ENCODE measurements at places on chromosomes 16 and 17. TPM values are rescaled to one million over a fixed set of nuclear protein-coding genes. Genes with fewer than 3 reads are reported as not detected.

The LUC7L3 gene
- total RNA-seq, result 75.2 TPM

DNA sequence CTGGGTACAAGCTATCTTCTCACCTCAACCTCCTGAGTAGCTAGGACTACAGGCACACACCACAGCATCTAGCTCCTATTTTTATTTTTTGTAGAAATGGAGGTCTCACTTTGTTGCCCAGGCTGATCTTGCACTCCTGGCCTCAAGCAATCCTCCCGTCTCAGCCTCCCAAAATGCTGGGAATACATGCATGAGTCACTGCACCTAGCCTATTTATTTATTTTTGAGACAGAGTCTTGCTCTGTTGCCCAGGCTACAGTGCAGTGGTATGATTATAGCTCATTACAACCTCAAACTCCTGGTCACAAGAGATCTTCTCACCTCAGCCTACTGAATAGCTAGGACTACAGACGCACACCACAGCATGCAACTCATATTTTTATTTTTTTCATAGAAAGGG is 40.1 kb upstream of the RGS9 start:
- DNase-seq, result no peak
- H3K4me1 ChIP-seq, result peaks cover 8% of the 10 kb centered on the region
- H3K27me3 ChIP-seq, result no peaks in the 10 kb centered on the region

The SCGB1C2 gene
- total RNA-seq, result not detected

GRCh38 chr16:61362585-61362984 is 673.7 kb downstream of the CDH8 start:
- no peaks in the 10 kb centered on the region for H3K4me1 ChIP-seq
- no peaks in the 10 kb centered on the region for H3K27me3 ChIP-seq
- H3K27ac ChIP-seq, result no peak overlapping the region
- no peak for DNase-seq
- H3K36me3 ChIP-seq, result no peaks in the 10 kb centered on the region

- no peak overlapping the region for H3K27ac ChIP-seq
- no peaks in the 10 kb centered on the region for H3K27me3 ChIP-seq
- H3K4me3 ChIP-seq, result no peak overlapping the region
- H3K36me3 ChIP-seq, result peaks cover 15% of the 10 kb centered on the region
- peaks cover 25% of the 10 kb centered on the region for H3K4me1 ChIP-seq
Observed at GRCh38 chr17:3665834-3666233, 2.5 kb downstream of the TAX1BP3 start.

DNA sequence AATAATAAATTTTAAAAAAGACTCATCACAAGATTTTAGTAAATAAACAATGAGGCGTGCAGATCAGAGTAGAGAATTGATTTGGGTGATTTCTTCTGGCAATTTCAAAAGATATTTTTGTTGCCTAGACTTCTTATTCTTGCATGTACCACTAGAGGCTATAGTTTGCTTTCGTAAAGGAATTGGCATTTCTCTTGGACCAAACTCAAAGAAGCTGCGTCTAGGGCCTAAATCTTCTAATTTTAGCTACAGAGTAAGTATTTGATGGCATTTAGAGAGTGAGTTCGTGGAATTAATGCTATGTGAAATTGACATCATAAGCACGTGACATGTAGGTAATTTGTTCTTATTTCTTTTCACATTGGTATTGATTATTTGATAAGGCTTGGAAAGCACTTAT is 24.4 kb upstream of the ABCC11 start:
- no peak overlapping the region for H3K4me3 ChIP-seq
- peak overlapping the region; percentile 88 for H3K27ac ChIP-seq
- DNase-seq, result no peak
- peaks cover 7% of the 10 kb centered on the region for H3K4me1 ChIP-seq
- H3K27me3 ChIP-seq, result no peaks in the 10 kb centered on the region

The CDR2L gene
- total RNA-seq, result 4.8 TPM

The GAST gene
- not detected for total RNA-seq

- H3K36me3 ChIP-seq, result no peaks in the 10 kb centered on the region
- H3K27ac ChIP-seq, result no peak overlapping the region
- H3K4me1 ChIP-seq, result peaks cover 3% of the 10 kb centered on the region
- no peaks in the 10 kb centered on the region for H3K27me3 ChIP-seq
Observed at GRCh38 chr17:76793775-76794174, 55.9 kb downstream of the MFSD11 start.

DNA sequence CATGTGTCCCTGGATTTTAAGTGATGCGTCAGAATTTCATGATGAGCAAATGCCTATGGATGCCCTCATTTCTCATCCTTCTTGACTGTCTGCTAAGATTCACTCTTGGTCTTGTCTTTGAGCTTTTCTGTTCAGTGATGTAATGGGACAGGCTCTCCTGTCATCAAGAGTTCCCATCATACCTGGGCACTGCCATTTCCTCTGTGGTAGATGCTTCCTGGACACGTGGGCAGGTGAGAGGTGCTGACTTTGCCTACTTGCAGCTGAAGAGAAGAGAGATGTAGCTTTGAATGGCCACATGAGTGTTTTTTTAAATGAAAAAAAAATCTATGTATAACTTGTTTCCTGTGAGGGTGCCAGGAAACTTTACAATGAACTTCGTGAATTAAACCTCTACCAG is 557.7 kb downstream of the MAF start:
- H3K4me1 ChIP-seq, result no peaks in the 10 kb centered on the region
- H3K4me3 ChIP-seq, result no peak overlapping the region
- H3K36me3 ChIP-seq, result no peaks in the 10 kb centered on the region
- DNase-seq, result no peak
- H3K27me3 ChIP-seq, result no peaks in the 10 kb centered on the region
- no peak overlapping the region for H3K27ac ChIP-seq

The TBX21 gene
- total RNA-seq, result 0.40 TPM

The RAB37 gene
- total RNA-seq, result 0.40 TPM

The ASPHD1 gene
- total RNA-seq, result not detected

GRCh38 chr17:77489893-77490255 is 349.1 kb downstream of the SEC14L1 start:
- H3K27ac ChIP-seq, result no peak overlapping the region
- no peak overlapping the region for H3K4me3 ChIP-seq
- H3K27me3 ChIP-seq, result no peaks in the 10 kb centered on the region
- peaks cover 39% of the 10 kb centered on the region for H3K36me3 ChIP-seq

The DCTN5 gene
- 24.1 TPM for total RNA-seq

DNA sequence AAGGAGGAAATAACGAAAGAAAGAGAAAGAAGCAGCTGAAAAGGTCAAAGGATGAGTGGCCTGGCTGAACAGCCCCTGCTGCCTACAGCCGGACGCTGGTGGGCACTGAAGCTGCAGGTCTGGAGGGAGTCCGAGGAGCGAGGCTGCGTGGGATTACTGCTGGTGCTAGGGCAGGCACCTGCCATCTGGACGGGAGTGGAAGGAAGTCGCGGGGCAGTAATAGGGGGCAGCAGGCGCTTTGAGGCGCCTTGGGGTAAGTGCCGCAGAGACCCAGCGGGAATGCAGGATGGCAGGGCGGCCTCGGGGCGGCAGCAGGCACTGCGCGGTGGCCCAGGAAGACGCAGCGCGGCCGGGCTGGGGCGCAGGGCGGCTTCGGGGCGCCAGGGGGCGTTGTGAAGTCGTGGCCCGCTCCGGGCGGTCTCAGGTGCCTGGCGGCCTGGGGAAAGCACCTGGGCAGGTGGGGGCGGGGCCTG is 303 bp upstream of the SCNN1G start:
- peak overlapping the region; percentile 57 for H3K27ac ChIP-seq
- H3K4me3 ChIP-seq, result no peak overlapping the region
- peak; percentile 89 for DNase-seq
- no peaks in the 10 kb centered on the region for H3K36me3 ChIP-seq

GRCh38 chr17:43338886-43339516 is 59.8 kb upstream of the ARL4D start:
- H3K27ac ChIP-seq, result no peak overlapping the region
- no peak overlapping the region for H3K4me3 ChIP-seq
- DNase-seq, result peak; percentile 94
- H3K36me3 ChIP-seq, result no peaks in the 10 kb centered on the region

The WNK4 gene
- total RNA-seq, result not detected

DNA sequence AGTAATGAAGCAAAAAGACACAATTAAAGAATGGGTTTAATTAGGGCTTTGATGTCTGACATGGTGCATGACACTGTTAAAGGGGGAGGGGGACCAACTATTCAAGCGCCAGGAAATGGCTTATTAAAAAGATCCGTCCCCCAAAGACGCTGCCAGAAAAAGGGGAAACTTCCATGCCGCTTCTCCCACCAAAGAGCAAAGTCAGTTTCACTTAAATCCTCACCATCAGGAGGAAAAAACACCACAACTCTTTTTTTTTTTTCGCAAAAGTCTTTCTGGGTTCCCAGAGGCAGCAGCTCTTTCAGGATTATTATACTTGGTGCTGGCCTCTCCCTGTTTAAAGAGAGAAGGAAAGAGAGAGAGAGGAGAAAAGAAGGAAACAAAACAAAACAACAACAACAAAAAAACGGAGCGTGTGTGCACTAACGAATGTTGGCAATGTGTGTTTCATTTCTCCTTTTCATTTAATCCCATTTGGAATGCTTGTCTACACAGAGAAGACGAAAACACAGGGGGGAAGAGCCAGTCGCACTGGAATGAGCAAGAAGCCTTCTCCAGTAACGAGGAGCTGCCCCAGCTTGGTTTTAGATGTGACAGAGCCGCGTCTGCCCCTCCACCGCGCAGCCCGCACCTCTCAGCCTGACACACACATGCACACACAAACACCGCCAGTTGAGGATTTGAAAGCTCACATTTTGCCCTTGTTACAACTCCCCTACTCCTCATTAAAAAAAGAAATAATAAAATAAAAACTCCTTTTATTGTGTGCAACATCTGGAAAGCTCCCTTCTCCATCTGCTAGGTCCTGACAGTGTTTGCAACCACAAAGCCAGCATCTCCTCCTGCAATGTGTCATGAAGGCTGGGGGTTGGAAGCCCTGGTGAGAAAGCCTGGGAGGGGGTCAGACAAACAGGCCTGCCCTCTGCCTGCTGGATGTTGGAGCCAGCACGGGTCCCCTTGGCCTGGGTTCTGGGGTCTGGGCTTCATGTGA is 32.7 kb upstream of the AXIN2 start:
- no peak overlapping the region for H3K27ac ChIP-seq
- H3K36me3 ChIP-seq, result no peaks in the 10 kb centered on the region
- H3K27me3 ChIP-seq, result no peaks in the 10 kb centered on the region
- no peak overlapping the region for H3K4me3 ChIP-seq

- DNase-seq, result no peak
- peaks cover 5% of the 10 kb centered on the region for H3K4me1 ChIP-seq
- no peaks in the 10 kb centered on the region for H3K36me3 ChIP-seq
- no peak overlapping the region for H3K4me3 ChIP-seq
- no peak overlapping the region for H3K27ac ChIP-seq
Observed at GRCh38 chr16:924063-924462, 46.7 kb downstream of the LMF1 start.

- no peak for DNase-seq
- no peaks in the 10 kb centered on the region for H3K27me3 ChIP-seq
- H3K36me3 ChIP-seq, result no peaks in the 10 kb centered on the region
- H3K27ac ChIP-seq, result no peak overlapping the region
- H3K4me1 ChIP-seq, result no peaks in the 10 kb centered on the region
- H3K4me3 ChIP-seq, result no peak overlapping the region
Observed at GRCh38 chr17:55883149-55883548, 132.3 kb downstream of the PCTP start.

DNA sequence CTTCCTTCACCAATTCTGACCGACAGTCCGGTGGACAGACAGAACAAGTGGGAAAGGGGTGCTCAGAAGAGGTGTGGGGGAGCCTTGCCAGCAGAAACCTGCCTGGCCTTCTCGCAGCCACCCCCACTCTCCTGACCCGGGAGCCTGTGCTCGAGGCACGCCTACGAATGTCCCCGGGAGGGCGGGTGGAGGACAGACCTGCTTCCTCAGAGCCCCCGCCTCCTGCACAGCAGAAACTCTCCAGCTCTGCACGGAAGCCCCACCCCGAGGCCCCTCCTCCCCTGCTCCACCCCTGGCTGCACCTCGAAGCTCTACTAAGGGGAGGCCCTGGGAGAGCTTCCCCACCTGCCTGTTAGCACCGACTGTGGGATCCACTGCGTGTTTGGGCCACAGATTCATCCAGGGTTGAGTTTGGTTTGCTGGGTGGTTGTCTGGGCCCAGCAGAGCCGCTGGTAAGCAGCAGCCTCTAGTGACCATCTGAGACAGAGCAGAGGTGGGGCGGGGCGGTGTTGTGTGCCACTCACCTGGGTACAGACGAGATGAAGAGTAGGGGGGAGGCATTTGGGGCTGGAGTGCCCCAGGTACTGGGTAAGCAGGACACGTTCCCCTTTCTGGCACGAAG is 6.2 kb downstream of the TAF1C start:
- peaks cover 32% of the 10 kb centered on the region for H3K4me1 ChIP-seq
- no peak overlapping the region for H3K4me3 ChIP-seq
- DNase-seq, result no peak

GRCh38 chr16:79437764-79438751 is 162.5 kb downstream of the MAF start:
- no peak overlapping the region for H3K27ac ChIP-seq
- H3K36me3 ChIP-seq, result no peaks in the 10 kb centered on the region
- no peak for DNase-seq
- no peak overlapping the region for H3K4me3 ChIP-seq

GRCh38 chr17:2710803-2711607 is 559 bp downstream of the CLUH start:
- no peaks in the 10 kb centered on the region for H3K27me3 ChIP-seq
- DNase-seq, result no peak
- H3K27ac ChIP-seq, result peak overlapping the region; percentile 48
- no peaks in the 10 kb centered on the region for H3K36me3 ChIP-seq
- H3K4me3 ChIP-seq, result peak overlapping the region; percentile 62
- H3K4me1 ChIP-seq, result peaks cover 44% of the 10 kb centered on the region

- H3K4me3 ChIP-seq, result no peak overlapping the region
- no peaks in the 10 kb centered on the region for H3K36me3 ChIP-seq
- H3K4me1 ChIP-seq, result no peaks in the 10 kb centered on the region
- H3K27ac ChIP-seq, result no peak overlapping the region
- DNase-seq, result no peak
Observed at GRCh38 chr17:70447588-70447987, 278.3 kb downstream of the KCNJ2 start.

The VEZF1 gene
- total RNA-seq, result 88.5 TPM

- H3K36me3 ChIP-seq, result no peaks in the 10 kb centered on the region
- peaks cover 43% of the 10 kb centered on the region for H3K4me1 ChIP-seq
- no peaks in the 10 kb centered on the region for H3K27me3 ChIP-seq
- no peak overlapping the region for H3K4me3 ChIP-seq
Observed at GRCh38 chr17:17564323-17564722, 27.2 kb downstream of the PEMT start.

GRCh38 chr17:56830726-56831368 is 2.9 kb downstream of the C17orf67 start:
- no peaks in the 10 kb centered on the region for H3K27me3 ChIP-seq
- no peaks in the 10 kb centered on the region for H3K36me3 ChIP-seq
- peaks cover 7% of the 10 kb centered on the region for H3K4me1 ChIP-seq

DNA sequence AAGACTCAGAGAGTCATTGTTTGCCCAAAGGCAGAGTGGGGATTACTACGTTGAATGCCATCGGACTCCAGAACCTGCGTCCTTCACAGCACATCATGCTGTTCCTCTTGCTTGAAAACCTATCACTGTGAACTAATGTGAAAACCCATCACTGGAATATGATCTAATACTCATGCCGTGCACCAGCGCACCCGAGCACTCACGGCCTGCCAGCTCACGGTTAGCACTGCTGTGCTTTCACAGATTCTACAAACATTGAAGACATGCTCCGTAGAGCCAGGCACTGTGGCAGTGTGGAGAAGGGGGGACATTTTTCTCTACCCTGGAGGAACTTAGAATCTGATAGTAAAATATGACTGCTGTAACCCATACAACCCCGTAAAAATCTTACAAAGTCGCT is 350.4 kb downstream of the C16orf95 start:
- H3K27me3 ChIP-seq, result no peaks in the 10 kb centered on the region
- H3K27ac ChIP-seq, result no peak overlapping the region
- no peaks in the 10 kb centered on the region for H3K36me3 ChIP-seq
- DNase-seq, result no peak

GRCh38 chr17:48522031-48522653 is 8.7 kb downstream of the HOXB1 start:
- H3K4me3 ChIP-seq, result no peak overlapping the region
- H3K36me3 ChIP-seq, result no peaks in the 10 kb centered on the region
- peaks cover 6% of the 10 kb centered on the region for H3K27me3 ChIP-seq
- no peak for DNase-seq
- no peak overlapping the region for H3K27ac ChIP-seq
- no peaks in the 10 kb centered on the region for H3K4me1 ChIP-seq

Measured in thyroid gland (tissue), 4 donors.